ENCODE measurements at places on chromosomes 1 and 21. TPM values are rescaled to one million over a fixed set of nuclear protein-coding genes. Genes with fewer than 3 reads are reported as not detected.

DNA sequence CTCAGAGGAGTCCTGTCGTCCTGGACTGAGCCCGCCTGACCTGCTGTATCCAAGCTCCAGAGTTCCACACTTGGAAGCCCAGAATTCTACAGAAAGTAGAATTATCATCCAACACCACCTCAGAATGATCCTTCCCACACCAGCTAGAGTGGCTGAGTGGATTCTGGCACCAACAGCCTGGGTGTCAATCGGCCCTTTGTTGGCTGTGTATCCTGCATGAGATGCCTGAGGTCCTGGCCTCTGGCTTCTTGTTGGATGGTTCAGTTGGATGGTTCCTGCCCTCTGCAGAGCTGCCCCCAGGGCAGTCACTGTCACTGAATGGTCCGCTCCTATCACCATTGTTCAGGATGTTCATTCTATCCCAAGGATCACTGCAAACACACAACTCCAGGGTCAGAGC lies 49.8 kb downstream of the PGBD5 start:
- peak; percentile 15 for DNase-seq

DNA sequence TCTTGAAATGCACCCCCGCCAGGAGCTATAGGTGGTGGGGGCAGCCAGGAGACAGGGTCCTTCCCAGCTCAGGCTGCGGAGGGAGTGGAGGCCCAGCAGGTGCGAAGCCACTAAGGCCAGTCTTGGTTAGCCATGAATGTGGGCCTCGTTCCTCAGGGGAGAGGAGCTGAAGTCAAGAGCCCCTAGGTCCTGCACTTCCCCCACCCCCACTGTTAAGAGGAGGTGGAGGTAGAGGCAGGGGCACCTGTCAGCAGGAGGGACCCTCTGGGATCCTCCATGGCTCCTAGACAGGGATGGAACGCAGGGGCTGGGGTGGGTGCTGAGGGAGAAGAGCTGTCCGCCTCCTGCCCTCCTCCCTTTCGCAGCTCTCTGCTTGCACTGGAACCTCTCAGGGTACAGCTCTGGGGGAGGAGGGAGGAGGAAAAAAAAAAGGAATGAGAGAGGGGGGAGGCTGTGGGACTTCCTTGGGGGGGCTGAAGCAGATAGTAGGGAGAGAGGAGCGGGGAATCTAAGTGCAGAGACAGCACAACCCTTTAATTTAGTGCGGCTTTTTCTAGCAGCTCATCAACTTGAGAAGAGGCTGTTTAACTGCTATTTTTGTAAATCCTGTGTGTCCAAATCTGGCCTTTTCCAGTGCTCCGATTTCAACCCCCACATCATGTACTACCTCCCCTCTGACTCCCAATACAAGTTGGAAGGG lies 37.0 kb downstream of the MATN1 start:
- no peak for DNase-seq

- DNase-seq: no peak
These were observed 19.0 kb downstream of the WDR4 start for GRCh38 chr21:42860345-42860744.

DNA sequence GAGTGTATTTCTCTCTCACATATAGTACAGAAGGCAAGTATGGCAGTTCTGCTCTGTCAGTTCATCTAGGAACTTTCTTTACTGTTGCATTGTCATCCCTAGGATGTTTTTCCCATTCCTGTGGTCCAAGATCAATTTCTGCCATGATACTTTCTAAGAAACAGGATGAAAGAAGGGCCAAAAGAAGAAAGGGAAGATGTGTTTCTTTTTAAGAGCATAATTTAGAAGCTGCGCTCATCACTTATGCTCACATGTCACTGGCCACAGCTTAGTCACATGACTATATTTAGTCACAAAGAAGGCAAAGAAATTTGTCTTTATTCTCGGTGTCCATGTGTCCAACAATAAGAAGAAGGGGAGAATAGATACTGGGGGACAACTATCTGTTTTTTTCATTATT lies 7.0 kb upstream of the MAST2 start:
- no peak for DNase-seq

DNA sequence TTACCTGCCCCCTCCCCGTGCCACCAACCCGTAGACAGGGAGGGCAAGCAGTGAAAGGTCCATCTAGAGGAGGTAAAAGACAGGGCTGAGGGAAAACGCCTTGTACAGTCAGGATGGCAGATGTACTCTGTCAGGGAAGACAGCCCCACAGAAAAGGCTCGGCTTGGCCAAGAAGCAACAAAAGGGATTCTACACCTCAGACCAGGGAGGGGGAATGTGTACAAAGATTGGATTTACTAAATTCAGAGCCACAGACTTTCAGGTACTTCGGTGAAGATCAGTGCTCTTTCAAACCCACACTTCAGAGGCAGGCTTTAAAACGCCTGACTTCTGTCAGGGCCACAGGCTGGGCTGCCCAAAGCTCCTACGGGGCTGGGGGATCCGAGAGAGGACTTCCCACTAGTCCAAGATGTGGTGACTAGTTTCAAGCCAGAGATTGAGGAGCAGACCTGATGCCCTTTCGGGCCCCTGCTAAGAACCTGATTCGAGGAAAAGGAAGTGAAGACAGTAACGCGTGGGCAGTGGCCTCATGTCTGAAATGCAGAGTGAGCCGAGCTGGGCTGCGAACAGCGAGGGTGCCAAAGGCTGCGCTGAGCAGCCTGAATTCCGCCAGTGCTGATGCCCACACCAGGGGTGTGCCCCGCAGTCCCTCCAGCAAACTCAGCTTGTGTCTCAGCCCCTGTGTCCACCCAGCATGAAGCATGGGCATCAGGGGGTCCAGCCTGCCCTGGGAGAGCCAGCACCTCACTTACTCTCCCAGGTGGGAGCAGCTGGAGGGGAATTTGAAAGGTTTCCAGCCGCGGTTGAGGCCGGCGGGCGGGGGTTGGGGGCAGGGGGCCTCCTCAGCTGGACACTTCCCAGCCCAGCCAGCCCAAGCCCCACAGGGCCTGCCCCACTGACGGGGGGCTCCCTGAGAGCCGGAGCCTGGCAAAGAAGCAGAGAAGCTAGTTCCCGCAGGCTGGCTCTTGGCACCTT lies 36.2 kb downstream of the KIAA1614 start:
- DNase-seq: no peak

DNA sequence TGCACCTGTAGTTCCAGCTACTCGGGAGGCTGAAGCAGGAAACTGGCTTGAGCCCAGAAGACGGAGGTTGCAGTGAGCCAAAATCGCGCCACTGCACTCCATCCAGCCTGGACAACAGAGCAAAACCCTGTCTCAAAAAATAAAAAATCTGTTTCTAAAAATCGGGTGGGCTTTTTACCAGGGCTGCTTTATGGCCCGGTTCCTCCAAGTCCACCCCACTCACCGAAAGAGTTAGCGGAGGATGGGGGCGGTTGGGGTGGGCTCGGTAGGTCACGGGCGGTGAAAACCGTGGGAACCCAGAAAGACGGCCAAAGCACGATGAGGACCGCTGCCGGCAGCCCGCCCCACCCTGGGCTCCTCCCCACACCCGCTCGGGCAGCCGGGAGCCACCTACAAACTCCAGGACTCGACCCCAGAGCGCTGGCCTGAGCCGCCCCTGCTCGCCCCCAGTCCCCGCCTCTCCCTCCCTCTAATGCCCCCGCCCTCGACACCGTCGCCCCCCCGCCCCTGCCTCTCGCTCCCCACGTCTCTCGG lies 846 bp upstream of the PER3 start:
- DNase-seq: peak; percentile 54

NOTCH2NLA gene
- 25.4 TPM for total RNA-seq

DNA sequence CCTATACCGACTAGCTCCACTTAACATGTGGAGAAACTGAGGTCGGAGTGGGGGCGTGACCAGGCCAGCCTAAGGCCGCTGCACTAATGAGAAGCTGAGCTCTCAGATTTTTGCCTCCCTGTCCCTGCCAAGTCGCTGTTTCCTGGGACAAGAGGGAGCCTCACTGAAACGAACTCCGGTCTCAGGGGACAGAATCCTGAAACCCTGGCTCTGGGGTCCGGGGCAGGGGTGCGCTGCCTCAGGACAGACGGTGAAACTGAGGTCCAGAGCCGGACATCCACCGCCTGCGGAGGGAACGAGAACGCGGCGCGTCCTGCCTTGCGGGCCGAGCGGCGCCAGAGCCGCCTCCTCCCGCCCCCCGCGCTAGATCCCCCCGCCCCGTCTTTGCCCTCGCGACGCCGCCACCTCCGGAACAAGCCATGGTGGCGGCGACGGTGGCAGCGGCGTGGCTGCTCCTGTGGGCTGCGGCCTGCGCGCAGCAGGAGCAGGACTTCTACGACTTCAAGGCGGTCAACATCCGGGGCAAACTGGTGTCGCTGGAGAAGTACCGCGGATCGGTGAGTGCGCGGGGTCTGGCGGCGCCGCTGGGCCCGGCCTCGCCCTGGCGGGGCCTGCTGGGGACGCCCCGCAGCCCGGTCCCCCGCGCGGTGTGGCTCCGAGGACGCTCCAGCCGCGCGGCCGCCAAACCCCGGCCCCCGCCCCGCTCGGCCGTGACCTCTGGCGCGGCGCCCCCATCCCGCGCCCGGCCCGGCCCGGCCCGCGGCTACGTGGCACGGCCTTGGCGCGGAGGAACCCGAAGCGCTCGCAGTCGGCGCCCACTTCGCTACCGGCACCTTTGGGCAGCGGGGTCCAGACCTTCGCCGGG lies at the start of gene GPX7:
Gene GPX7 (plus strand): TSS at position 381 of the 865 bp plus-strand sequence. CDS start 39 bp downstream, at position 420.
- peak; percentile 25 for DNase-seq

PDC gene
- not detected for total RNA-seq

GRCh38 chr21:30818837-30819610 lies 6.0 kb upstream of the KRTAP8-1 start:
- no peak for DNase-seq

- no peak for DNase-seq
These were observed 28.9 kb upstream of the RGS1 start for GRCh38 chr1:192546596-192547190.

GRCh38 chr1:112034277-112034676 lies 44.8 kb upstream of the KCND3 start:
- no peak for DNase-seq

DNA sequence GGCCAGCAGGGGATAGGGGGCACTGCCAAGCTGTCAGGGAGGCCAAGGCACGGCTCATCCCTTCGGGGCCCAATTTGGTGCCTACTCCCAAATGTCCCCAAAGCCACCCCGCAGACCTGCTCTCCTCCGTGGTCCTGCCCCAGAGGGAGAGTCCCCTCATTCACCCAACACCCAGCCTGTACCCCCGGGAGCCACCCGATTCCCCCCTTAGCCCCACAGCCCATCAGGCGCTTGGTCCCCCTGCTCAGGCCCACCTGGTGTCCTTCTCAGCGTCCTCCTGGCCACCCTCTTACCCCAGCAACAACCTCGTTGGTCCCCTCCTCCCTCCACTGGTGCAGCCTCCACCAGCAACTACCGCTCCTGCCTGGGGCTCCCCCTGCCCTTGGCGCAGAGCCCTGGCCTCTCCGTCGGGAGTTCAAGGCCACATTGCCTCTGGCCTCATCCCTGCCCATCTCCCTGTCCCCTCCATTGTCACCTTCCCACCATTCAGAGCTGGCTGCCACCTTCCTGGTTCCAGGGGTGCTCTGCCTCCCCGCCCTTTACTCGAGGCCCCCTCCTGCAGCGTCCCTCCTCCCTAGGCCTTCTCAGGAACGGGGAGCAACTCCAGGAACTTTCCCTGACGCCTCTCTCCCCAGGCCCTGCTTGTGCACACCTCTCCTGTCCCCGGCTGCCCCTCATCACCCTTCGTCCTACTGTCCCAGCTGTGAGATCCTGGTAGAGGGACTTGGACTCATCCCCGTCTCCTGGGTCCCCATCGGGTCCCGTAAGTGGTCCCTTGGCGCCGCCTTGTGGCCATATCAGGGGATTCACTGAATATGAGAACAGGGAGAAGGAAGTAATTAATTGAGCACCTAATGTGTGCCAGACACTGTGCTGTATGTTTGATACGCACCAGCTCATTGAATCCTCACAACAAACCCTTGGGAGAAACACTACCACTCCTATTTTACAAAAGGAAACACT lies 73.9 kb downstream of the RAP1GAP start:
- peak; percentile 63 for DNase-seq

CFAP74 gene
- total RNA-seq: 0.12 TPM

DNA sequence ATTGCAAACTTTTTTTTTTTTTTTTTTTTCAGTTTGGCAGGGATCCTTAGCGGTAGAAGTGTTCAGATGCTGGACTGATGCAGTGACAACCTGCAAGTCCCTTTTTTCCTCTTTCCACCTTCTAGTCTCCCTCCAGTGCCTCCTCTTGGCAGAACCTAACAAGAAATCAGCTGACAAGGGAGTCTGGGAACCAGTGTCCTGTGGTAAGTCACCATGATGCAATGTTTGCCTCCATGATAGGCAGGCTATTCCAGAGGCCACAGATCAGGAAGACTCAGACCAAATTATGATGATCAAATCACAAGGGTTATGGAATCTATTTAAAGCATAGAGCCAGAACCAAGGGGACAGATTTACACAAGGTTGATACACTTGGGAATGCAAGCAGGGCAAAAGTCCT lies 3.0 kb upstream of the CD34 start:
- no peak for DNase-seq

GRCh38 chr1:28860332-28861073 lies 48.5 kb downstream of the OPRD1 start:
- no peak for DNase-seq

TNFRSF9 gene
- 0.28 TPM for total RNA-seq

- no peak for DNase-seq
These were observed 26.8 kb upstream of the EFHD2 start for GRCh38 chr1:15382601-15383518.

GLUL gene
- 529 TPM for total RNA-seq

GRCh38 chr1:42931108-42931539 lies 27.5 kb downstream of the SLC2A1 start:
- DNase-seq: no peak

- DNase-seq: no peak
These were observed 12.9 kb upstream of the RNU1-4 start for GRCh38 chr1:16727190-16728111.

- DNase-seq: no peak
These were observed 367.1 kb upstream of the ESRRG start for GRCh38 chr1:217090060-217090911.

UBE4B gene
- total RNA-seq: 74.4 TPM

- DNase-seq: no peak
These were observed 51.6 kb upstream of the ZC3H11B start for GRCh38 chr1:219664310-219665029.

MAP7D1 gene
- total RNA-seq: 165 TPM

TAS1R3 gene
- 0.64 TPM for total RNA-seq

DNA sequence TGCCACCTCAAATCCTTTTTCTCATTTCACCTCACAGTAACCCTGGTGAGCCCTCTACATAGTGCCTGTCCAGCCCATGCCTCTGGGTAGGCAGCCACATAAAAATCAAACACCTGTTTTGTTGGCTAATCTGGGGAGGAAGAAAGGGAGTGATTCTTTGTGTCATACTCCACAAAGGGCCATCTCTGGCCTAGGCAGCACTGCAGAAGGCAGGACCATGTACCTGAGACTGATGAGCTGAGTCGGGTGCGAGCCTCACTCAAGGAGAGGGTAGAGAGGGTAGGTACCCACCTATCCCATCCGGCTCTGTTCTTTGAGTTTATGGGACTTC lies 7.8 kb downstream of the TUFT1 start:
- no peak for DNase-seq
